ENCODE measurements at places on chromosomes 1 and 21. TPM values are rescaled to one million over a fixed set of nuclear protein-coding genes. Genes with fewer than 3 reads are reported as not detected.

DNA sequence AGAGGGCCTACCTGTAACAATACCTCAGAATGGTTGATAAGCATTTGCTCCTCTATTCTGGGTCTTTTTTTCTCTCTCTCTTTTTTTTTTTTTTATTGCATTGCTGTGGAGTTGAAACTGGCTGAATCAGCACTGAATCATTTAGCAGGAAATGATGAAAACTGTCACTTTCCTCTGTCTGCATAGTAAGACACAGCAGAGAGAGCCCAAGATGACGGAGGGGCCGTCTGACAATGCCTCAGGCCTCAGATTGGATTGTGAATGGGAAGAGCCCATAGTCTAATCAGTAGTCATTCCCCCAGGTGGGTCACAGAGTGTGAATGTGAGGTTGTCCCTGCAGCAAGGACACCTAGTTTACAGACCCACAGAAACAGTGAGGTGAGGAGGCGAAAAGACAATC is 193.2 kb upstream of the PLXNA2 start:
- ATAC-seq = no peak

NBPF14 gene
- 20.6 TPM for total RNA-seq

TNFRSF8 gene
- total RNA-seq = 1.1 TPM

DNA sequence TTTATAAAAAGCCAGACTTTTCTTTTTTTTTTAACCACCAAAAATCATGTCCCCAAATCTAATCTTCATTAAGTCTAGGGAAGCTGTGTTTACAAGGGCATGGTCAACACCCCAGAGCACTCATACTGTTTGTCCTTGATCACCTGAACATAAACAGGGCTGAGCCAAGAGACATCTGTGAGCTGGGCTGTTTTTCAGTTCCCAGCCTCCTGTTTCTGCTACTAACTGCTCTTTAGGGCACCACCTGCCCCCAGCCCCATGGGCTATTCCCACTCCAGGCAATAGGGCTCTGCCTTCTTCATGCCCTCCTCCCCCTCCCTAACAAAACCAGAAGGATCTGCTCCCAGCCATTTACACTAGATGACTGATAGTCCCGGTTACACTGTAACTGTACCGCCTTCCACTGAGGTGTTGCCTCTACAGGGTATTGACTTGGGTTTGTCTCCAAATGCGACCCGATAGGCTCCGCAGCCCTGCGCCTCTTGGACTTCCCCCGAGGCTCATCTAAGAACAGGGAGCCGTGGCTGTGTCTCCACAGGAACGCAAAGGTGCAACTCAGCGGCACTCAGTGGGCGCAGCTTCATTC is 11.7 kb upstream of the SLC26A9 start:
- ATAC-seq = no peak

DNA sequence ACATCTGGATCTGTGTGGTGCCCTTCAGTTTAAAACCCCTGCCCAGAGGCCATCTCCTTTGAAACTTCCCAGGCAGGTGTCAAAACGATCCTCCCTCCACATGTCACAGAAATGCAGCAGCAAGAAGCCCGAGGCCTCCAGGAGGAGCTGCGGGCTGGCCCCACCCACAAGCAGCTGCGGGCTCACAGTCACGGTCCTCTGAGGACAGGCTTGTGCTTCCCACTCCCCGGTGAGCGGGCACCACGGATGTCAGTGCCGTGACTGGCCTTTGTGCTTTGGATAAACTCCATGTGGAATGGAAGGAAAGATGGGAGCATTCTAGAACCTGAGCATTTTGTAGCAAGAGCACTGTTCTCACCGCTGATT is 65.8 kb downstream of the SIK1 start:
- ATAC-seq = no peak

CACNA1E gene
- 0.13 TPM for total RNA-seq

DNA sequence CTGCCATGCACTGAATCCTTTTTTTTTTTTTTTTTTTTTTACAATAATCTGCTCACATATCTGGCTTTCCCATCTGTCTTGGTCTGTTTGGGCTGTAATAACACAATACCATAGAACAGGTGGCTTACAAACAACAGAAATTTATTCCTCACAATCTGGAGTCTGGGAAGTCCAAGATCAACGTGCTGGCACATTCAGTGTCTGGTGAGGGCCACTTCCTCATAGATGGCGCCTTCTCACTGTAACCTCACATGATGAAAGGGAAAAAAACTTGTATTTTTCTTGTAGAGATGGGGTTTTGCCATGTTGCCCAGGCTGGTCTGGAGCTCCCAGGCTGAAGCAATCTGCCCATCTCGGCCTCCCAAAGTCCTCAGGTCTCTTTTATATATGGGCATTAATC is 13.0 kb upstream of the PARP1 start:
- ATAC-seq = no peak

DNA sequence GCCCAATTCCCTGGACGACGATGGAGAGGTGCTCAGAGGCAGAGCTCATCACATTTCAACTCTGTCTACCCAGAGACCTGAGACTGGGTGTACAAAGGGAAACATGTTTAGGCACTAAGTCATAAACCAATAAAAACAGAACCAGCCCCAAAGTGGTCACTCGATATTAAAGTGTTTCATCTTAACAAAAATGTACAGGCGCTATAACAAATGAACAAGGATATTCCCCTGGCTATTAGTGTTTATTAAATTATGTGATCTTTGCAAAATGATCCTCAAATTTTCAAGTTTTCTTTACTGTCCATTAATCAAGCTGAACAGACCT is 43.6 kb downstream of the NPHP4 start:
- ATAC-seq = no peak

- ATAC-seq = no peak
Observed at GRCh38 chr1:247350587-247350986, 18.9 kb upstream of the ZNF496 start.
